ENCODE measurements at places on chromosomes 7 and 10.
A peak's percentile ranks its signal among the peaks of the same experiment; 100 is the strongest.

DNA sequence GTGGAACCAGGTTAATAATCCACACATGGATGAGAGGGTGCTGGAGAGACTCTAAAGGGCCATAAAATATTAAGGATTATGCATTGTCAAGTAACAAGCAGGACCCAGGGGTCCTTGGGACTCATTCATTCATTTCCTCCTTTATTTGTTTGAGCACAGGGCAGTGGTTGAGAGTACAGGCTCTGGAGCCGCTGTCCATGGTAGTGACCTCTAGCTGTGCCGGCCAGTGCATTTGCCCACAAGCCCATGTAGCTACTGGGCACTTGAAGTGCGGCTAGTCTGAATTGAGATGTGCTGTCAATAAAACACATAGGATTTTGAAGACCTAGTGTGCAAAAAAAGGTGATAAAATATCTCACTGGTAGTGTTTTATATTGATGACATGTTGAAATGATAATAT lies 137.6 kb downstream of the C10orf105 start:
- DNase-seq, result no peak

GRCh38 chr7:113880559-113880958 lies 38.2 kb downstream of the PPP1R3A start:
- no peak for DNase-seq

DNA sequence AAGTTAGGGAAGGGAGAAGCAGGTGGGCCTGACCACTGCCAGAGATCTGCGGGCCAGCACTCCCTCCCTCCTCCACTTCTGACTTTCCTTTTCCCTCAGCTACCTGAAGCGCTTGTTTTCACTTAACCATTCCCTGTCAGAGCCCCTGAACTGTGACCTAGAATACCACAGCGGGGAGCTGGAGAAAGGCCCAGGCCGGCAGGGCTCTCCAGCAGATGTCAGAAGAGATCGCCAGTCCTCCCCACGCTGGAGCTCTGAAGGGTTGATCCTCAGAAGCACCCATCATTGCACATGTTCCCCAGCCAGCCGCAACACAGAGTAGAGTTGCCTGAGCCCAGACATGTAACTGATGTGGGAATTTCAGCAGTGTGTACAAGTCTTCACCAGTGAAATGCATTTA lies 44.4 kb upstream of the GAD2 start:
- no peak for DNase-seq

DNA sequence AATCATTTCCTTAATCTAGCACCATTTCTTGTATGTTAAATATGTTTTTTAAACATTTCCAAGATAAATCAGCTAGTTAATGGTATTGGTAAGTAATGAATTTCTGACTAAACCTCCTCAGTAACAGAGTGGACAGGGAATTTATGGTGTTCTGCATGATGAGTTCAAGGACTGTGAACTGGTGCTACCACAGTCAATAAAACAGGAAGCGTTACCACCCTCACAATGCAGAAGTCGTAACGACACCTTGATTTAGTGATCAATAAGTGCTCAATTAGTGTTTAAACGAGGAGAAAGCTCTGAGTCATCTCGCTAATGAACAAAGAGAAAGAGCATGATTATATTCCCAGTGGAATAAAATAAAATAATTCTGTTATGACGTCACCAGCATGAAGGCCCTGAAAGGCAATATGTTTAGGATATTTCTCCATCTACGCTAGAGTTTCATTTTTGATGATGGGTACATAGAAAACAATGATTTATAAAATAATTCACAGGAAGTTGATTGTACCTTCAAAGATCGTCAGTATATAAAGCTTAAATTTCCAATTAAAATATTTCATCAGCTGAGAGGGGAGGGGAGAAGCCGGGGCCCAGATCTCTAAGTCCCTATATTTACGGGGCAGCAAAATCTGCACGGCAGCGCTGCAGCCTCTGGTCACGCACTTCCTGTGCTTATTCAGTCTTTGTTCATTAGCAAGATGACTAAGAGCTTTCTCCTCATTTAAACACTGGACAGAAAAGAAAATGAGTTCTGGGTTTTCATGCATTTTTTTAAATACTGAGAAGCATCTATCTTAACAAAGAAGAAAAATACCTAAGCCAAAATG lies 400.5 kb downstream of the PTPRN2 start:
- DNase-seq, result no peak

DNA sequence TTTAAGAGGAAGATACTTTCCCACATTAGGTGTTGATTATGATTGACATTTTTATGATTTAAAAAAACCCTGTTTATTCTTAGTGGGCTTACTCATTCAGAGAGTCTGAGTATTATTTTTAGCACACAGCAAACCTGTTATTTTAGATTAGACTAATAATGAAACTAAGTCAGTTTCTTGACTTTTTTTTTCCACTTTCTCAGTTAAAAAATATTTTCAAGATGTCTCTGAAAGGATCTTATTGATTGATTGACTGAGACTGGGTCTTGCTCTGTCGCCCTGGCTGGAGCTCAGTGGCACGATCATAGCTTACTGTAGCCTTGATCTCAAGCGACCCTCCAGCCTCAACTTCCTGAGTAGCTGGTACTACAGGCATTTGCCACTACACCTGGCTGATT lies 20.4 kb upstream of the INPP5F start:
- DNase-seq, result no peak

DNA sequence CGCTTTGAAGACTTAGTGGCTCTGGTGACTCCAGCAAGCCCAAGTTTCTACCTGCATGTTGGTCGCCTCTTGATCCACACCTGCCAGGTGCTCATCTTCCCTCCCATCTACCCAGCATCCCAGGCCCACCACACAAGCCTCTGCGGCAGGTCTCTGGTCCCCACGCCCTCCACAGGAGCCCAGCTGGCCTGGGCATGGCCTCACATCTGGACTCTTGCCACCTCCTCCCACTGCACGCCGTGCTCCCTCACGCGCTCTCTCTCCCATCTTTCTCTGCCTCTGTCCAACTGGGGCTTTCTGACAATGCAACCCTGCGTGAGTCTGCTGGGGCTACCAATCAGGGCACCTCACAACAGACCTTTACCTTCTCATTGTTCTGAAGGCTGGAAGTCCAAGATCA lies 50.2 kb upstream of the FGFR2 start:
- no peak for DNase-seq

DNA sequence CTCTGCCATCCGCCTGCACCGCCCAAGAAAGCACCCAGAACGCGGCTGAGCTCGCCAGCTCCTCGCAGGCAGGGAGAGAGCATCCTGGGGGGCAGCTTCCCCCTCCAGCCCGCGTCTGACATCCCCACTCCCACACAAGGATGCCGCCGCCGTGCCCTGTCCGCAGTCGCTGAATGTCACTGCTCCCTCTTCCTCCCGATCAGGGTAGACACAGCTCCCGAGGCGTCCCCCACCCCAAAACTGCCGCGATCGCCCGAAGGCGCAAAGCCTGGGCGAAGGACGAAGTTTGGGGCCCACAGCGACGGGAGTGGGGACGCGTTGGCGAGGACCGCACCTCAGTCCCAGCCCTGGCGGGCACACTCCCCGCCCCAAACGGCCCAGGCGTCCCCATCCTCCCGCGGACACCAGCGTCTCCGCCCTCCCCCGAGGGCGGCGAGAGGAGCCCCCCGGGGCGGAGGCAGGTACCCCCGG lies 1.5 kb upstream of the KAT6B start:
- no peak for DNase-seq

DNA sequence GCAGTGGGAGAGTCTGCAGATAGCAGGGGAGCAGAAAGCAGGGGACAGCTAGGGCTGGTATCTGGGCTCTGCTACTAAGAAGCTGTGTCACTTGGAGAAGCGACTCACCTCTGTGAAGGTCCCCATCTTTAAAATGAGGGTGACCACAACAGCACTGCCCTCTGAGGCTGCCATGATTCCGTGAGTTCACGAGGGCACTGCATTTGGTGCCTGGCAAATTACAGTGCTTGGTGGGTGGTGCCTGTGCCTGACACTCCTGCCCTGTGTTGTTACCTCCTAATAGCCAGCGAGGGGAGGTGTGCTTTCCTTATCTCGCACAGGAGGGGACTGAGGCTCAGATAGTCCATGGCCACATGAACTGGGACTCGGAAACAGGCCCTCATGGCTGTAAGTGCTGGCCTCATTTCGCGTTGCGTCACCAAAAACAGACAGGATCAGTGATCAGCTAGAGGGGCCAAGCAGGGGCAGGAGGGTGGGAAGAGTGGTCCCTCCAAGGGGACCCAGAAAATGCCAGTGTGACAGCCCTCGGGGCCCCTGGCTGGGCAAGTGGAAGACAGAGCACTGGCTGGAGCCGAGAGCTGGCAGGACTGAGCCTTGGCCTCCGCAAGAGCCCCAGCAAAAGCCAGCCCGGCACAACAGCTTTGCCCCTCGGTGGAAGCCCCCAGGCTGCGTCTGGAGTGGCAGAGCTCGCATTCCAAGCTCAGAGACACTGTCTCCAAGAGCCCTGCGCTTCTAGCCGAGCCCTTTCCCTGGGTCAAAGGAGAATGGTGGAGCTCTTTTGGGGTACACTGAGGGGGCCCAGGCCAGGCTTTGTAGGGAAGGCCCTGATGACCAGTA lies 17.3 kb upstream of the BNIP3 start:
- no peak for DNase-seq

- no peak for DNase-seq
These were observed 545.0 kb upstream of the C7orf33 start for GRCh38 chr7:148045521-148045920.

DNA sequence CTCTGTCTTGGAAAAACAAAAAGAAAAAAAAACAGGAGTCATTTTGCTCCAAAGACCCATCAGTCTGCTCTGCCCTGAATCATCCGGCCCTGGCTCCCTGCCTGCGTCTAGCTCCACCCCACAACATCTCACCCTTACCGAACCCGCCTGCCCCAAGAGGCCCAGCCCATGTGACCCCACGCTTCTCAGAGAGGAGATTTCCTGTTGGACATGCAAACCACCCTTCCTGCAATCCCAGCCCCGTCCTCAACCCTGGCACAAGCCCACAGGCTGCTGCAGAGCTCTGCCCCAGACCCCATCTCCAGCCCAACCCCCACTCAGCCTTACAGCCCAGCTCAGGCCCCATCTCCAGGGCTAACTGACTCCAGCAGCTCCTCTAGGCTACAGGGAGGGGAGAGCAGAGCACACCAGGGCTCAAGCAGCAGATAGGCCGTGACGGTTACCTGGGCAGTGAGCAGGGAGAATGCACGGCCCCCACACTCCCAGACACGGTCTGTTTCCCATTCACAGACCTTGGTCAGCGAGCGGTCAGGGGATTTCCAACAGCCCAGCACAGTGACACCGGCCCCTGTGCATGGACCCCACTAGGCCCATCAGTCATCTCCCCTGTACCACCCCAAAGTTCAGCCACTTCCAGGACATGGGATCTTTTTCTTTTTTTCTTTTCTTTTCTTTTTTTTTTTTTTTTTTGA lies 69.9 kb upstream of the GTF2I start:
- peak; percentile 65 for DNase-seq

All from fibroblast of skin of left quadriceps (primary cell).